ENCODE measurements at places on chromosomes 11 and 22. TPM values are rescaled to one million over a fixed set of nuclear protein-coding genes. Genes with fewer than 3 reads are reported as not detected.

DGAT2 gene
- total RNA-seq = 2.1 TPM

HTR3B gene
- total RNA-seq = not detected

DEFB108B gene
- total RNA-seq = not detected

GLYATL1 gene
- not detected for total RNA-seq

ZNRF3 gene
- 5.4 TPM for total RNA-seq

APLNR gene
- 0.13 TPM for total RNA-seq

SLC22A6 gene
- total RNA-seq = not detected

Measured in A549 treated with RU486 at 1 μM for 4 hours (cell line).